ENCODE measurements at places on chromosomes 6 and 20.
A peak's percentile ranks its signal among the peaks of the same experiment; 100 is the strongest.

DNA sequence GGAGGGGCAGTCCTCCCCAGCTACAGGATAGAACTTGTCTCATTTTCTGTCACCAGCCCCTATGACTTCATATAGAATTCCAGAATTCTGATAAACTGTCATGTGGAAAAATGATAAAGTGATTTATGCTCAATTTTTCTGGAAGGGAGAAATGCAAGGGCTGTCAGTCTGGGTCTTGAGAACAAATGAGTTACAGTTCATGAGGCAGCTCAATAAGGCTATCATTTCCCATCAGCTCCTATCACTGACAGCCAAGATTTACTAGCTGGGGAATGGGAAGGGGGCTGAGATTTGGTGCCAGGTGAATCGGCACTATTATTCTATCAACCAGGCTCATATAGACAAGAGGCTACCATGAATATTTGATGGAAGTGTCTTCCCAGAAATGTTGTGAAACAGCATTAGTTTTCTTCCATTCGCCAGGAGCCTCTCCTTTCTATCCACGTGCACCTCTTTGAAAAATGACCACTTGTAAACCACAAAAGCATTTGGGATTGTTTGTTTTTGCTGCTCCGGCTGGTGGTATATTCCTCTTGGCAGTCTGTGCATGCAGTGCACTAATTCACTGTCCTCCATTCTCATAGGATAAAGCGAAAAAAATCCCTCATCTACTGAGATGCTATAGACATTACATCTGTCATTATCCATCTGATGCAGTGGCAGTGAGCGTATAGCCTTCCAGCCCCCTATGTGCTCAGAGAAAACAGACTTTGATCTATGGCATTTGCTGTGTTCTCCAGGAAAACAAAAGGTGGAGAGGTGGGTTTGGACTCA is 528.7 kb upstream of the RNF217 start:
- no peak for DNase-seq
- no peak overlapping the region for H3K4me3 ChIP-seq
- no peaks in the 10 kb centered on the region for H3K36me3 ChIP-seq
- H3K4me1 ChIP-seq = no peaks in the 10 kb centered on the region
- H3K27ac ChIP-seq = no peak overlapping the region

GRCh38 chr6:84718038-84718955 is 46.1 kb downstream of the TBX18 start:
- no peaks in the 10 kb centered on the region for H3K4me1 ChIP-seq
- no peak for DNase-seq
- H3K4me3 ChIP-seq = no peak overlapping the region

GRCh38 chr6:22020299-22021003 is 276.4 kb downstream of the PRL start:
- no peak for DNase-seq
- H3K4me1 ChIP-seq = no peaks in the 10 kb centered on the region
- no peak overlapping the region for H3K4me3 ChIP-seq
- no peaks in the 10 kb centered on the region for H3K27me3 ChIP-seq

DNA sequence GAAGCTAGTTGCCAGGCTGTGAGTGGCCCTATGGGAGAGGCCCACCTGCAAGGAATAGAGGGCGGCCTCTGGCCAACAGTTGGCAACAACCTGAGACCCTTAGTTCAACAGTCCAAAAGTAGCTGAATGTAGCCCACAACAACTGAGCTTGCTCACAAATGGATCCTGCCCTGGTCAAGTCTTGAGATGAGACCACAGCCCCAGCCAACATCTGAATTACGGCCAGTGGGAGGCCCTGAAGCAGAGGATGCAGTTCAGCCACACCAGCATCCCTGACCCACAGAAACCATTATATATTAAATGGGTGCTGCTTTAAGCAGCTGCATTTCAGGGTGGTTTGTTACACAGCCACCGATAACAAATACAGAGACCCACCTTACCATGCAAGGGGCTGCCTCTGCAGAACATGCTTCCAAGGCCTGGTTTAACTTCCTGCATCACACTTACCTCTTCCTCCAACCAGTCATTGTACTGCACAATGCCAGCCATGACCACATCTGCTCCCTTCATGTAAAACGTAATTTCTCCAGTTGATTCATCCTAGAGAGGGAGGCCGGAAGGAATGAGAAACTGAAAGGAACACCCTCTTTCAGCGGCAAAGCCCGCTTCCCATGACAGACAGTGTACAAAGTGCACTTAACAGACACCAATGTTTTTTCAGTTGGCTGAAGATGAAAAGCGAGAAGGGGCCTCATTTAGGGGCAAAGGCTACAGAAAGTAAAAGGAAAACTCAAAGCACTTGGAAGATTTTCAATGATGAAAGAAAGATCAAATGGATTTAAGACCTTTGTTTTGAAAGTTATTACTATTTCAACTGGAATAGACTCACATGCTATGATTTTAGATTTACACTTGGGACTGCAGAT is 86.2 kb upstream of the NFATC2 start:
- H3K36me3 ChIP-seq = no peaks in the 10 kb centered on the region
- no peak overlapping the region for H3K4me3 ChIP-seq
- H3K27ac ChIP-seq = no peak overlapping the region
- H3K27me3 ChIP-seq = no peaks in the 10 kb centered on the region

DNA sequence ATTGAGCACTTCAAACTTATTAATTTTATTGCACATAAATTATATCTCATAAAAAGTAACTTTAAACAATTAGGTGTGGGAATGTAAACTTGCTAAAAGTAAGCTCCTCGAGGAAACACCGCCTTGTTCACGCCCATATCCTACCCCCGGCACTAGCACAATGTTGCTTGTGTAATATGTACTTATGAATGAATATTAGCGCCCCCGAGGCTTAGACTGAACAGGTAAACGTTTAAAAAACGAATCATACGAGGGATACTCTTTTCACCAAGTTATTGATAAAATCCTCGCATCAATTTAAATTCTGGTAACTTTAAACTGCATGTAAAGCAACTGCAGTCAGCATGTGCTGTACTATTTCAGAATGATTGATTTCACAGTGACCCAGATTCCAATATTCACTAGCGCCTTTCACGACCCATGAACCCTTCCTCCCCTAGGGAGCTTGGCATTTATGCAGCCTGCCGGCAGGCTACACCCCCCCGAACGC is 637 bp downstream of the TFB1M start:
- H3K4me1 ChIP-seq = peaks cover 14% of the 10 kb centered on the region
- peak overlapping the region; percentile 84 for H3K4me3 ChIP-seq
- no peaks in the 10 kb centered on the region for H3K27me3 ChIP-seq
- peak overlapping the region; percentile 80 for H3K27ac ChIP-seq

GRCh38 chr20:36399969-36400545 is 93.9 kb downstream of the DLGAP4 start:
- no peaks in the 10 kb centered on the region for H3K4me1 ChIP-seq
- no peaks in the 10 kb centered on the region for H3K36me3 ChIP-seq
- no peak overlapping the region for H3K4me3 ChIP-seq
- DNase-seq = no peak

GRCh38 chr6:109978174-109979032 is at the start of gene GPR6:
GPR6 (plus strand) TSS chr6:109978311; CDS start chr6:109979113, 802 bp downstream.
- peaks cover 15% of the 10 kb centered on the region for H3K27me3 ChIP-seq
- no peaks in the 10 kb centered on the region for H3K4me1 ChIP-seq
- H3K27ac ChIP-seq = no peak within 1 kb of the TSS
- peak; percentile 75 for DNase-seq
- no peak within 1 kb of the TSS for H3K4me3 ChIP-seq

- DNase-seq = no peak
- H3K4me3 ChIP-seq = no peak overlapping the region
- no peaks in the 10 kb centered on the region for H3K27me3 ChIP-seq
- H3K4me1 ChIP-seq = no peaks in the 10 kb centered on the region
Measured at GRCh38 chr6:153698001-153698400, 341.0 kb upstream of the OPRM1 start.

GRCh38 chr20:37565134-37565811 is 37.6 kb upstream of the BLCAP start:
- H3K4me3 ChIP-seq = no peak overlapping the region
- no peaks in the 10 kb centered on the region for H3K36me3 ChIP-seq
- H3K27ac ChIP-seq = no peak overlapping the region
- H3K27me3 ChIP-seq = no peaks in the 10 kb centered on the region
- no peaks in the 10 kb centered on the region for H3K4me1 ChIP-seq
- DNase-seq = no peak

- no peaks in the 10 kb centered on the region for H3K4me1 ChIP-seq
- no peaks in the 10 kb centered on the region for H3K27me3 ChIP-seq
- DNase-seq = no peak
- no peak overlapping the region for H3K4me3 ChIP-seq
- no peak overlapping the region for H3K27ac ChIP-seq
- H3K36me3 ChIP-seq = no peaks in the 10 kb centered on the region
Measured at GRCh38 chr6:112286010-112286409, 31.6 kb upstream of the LAMA4 start.

All from right lobe of liver (tissue), 6 donors.